ENCODE measurements at places on chromosomes 3 and 15.

DNA sequence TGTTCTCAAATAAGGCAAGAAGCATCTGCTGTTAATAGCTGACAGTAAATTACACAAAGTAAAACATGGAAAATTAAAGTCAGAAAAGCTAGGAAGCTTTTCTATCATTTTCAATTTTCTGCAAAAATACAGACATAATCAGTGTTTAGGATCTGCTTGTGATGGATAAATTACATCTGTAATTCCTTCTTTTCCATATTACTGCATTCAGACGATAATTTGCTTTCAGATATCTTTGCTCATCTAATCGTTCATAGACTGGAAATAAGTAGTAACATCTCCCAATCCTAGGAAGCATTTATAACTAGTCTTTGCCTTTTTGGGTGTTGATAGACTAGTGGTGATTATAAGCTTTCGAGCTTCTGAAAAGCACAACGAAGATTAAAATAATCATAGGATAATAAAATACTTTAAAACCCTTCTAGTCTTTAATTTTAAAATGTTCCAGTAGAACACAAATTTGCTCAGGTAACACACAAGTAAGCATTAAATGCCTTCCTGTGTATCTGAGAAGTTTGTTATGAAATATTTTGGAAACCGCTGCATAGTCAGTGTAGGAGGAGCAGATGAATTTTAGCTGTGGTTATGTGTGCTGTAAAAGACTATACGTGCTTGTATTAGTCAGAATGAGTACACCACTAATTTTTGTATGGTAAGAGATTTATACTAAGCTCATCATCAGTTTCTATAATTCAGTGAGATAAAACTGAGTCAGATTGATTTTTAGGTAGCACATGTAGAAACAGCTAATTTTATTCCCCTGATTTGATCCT is 41.0 kb downstream of the MBNL1 start:
- no peak for DNase-seq

DNA sequence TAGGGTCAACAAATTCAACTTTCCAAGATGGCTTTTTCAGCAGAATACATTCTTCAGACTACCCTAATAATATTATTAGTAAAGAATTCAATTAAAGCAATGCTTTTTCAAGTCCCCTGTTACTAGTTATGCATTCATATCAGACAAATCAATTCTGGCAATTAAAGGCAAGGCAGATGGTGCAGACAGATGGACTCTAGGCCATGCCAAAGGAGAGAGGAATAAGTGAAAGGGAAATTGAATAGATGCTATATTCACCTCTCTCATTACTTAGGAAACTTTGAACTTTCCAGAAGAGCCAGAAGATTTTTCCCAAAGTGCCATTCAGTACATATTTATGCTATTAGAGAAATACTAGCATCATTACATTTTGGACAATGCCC is 487.7 kb upstream of the RASGRP1 start:
- no peak for DNase-seq

GRCh38 chr3:150975992-150976368 is 3.5 kb upstream of the CLRN1 start:
- no peak for DNase-seq

DNA sequence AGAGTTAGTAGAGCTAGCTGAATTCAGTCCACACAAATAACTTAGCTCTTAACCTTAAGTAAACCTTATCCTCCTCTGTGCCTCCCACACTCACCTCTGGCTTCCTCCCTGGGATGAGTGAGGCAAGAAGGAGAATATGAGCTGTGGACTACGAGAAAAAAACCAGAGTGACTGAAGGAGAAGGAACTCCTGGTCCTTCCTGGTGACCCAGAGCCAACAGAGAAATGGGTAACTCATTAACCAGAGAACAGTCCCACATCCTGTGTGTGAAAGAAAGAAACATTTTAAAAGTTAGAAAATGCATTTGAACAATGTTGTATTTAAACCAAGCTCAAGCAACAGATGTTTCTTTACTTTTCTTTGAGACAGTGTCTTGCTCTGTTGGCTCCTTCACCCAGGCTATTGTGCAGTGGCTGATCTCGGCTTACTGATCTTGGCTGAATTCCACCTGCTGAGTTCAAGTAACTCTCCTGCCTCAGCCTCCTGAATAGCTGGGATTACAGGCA is 27.5 kb upstream of the FAM81A start:
- DNase-seq, result peak; percentile 55

DNA sequence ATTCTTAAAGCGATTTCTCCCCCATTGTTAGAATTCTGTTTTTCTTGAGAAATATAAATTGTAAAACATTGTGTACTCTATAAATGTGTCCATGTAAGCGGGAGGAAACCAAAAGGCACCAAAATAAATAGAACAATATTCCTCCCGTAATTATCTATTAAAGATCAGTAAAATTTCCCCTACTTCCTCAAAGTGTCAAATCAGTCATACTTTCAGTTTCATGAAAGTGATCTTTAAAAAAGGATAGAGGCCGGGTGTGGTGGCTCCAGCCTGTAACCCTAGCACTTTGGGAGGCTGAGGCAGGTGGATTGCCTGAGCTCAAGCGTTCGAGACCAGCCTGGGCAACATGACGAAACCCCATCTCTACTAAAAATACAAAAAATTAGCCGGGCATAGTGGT is 278.9 kb downstream of the MECOM start:
- no peak for DNase-seq

DNA sequence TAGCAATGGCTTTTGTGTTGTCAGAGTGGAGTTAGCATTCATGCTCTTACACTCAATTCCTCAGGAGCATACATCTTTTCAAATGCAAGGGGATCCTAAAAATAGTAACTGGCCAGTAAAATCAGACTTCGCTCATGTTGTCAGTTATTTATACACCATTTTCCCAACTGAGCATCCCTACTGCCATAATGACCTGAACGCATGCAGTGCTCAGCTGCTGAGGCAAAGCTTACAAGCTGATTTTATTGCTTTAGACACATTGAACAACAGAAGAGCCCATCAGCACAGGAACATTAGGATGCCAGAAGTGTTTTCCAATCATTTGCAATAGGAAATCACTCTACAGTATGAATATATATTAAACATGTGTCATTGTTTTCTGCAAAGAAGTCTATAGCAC is 689.7 kb upstream of the BCHE start:
- DNase-seq, result no peak

DNA sequence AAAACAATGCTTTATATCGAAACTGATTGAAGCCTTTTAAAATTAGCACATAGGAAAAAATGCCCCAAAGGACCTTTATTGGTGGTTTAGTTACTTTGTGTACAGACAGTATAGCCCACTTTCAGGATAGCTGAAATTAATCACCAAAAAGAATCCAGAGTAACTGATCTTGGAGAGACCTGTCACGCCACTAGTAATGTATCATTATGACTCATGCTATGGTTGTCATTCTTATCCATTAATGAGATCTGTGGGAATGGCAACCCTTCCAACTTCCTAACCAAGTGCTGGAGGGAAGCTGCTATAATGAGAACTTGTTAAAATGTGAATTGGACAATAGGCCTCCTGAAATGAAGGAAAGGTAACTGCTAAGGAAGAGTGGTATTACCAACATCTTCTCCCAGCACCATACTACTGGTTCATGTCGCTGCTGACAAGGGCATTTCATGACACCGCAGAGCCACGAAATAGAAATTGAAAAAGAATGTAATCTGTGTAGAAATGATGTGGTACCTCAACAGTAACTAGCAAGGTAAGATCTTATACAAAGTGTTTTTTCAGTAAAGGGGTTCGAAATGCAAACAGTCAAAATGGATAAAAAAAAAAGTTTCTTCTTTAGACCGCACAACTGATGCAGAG is 7.1 kb upstream of the EMC4 start:
- no peak for DNase-seq

DNA sequence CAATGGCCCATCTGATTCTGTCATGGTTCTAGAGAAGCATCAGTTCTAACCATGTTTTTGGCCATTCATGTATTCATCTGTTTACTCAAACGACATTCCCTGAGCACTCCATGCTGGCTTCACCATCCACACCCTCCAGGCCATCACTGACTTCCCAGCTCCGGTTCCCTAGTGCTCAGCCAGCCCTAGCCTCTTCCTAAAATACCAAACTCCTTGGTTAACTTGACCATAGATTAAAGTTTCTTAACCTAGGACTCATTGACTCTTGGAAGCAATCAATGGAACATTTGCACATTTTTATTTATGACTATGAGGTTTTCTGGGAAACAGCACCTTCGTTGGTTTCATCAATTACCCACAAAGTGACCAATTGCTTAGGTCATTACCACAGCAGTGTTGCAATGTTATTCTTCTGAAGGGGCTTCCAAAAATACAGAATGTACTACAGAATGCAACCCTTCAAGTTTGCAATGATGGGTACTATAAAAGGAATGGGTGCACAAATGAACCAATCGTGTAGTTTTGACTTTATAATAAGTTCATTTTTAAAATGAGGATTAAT is 27.2 kb upstream of the SLC25A36 start:
- no peak for DNase-seq

DNA sequence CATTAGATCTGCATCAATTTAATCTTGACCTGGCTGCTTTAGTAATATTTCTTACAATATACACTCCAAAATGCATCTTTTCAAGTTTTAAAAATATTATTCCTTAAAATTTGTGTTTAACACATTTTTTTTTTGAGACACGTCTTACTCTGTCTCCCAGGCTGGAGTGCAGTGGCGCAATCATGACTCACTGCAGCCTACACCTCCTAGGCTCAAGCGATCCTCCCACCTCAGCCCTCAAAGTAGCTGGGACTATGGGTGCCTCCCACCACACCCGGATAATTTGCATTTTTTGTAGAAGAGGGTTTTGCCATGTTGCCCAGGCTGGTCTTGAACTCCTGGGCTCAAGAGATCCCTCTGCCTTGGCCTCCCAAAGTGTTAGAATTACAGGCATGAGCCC is 73.6 kb downstream of the ETV5 start:
- no peak for DNase-seq

DNA sequence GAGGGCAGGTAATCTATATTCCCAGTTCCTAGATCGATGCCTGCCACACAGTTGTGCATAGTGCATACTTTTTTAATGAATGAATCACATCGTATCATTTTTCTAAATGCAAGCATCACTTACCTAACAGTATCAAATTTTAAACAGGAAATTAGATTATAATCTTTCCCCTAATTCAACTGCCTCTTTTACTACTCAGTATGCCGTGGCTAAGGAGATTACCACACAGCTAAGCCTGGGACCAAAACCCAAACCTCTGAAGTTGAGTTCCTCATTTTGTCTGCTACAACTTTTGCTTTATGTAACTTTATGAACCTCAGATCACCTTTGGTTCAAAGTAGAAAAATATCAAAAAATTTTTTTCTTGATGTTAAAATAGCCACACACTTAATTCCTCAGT is 53.2 kb upstream of the FNDC3B start:
- DNase-seq, result no peak

DNA sequence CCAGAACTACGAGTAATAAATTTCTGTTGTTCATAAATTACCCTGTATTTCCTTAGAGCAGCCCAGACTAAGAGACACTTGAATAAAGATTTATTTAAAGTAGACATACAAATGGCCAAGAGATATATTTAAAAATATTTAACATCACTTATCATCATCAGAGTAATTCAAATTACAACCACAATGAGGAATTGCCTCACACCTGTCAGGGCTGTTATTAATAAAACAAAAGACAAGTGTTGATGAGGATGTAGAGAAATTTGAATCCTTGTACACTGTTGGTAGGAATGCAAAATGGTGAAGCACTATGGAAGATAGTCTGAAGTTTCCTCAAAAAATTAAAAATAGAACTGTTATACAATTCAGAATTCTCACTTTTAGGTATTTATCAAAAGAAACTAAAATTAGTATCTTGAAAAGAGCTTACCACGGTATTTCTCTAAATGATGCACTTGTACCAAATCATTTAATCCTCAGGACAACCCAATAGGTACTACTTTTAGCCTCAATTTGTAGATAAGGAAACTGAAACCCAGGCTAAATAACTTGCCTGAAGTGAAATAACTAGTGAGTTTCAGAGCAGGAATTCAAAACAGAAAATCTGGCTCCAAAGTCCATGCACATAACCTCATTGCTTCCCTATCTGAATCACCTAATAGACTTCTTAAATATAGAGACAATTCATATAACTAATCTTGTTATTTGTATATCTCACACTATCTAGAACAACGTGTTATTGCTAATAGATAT is 69.4 kb downstream of the ZBTB20 start:
- no peak for DNase-seq

- DNase-seq, result peak; percentile 21
These were observed 26.0 kb upstream of the VIPR1 start for GRCh38 chr3:42476225-42477125.

GRCh38 chr3:158802409-158803268 is 785 bp downstream of the MFSD1 start:
- no peak for DNase-seq

- DNase-seq, result no peak
These were observed 8.8 kb downstream of the TMEM40 start for GRCh38 chr3:12750223-12750622.

DNA sequence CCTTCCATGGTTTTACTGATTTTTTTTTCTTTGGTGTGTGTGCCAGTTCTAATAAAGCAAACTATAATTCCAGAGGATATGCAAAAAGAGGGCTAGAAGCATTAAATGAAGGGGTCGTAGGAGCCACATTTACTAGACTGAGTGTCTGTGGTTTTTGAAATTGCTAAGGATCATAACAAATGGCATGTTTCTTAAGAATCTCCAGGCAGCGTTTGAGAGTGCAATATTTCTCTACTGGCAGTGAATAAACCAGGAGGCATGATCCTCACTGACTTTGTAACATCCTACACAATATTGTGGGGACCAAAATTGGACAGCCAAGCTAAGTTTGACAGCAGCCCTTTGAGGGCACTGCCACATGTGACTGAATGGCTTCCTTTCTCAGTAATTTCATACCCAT is 115.9 kb upstream of the CCNL1 start:
- DNase-seq, result no peak

DNA sequence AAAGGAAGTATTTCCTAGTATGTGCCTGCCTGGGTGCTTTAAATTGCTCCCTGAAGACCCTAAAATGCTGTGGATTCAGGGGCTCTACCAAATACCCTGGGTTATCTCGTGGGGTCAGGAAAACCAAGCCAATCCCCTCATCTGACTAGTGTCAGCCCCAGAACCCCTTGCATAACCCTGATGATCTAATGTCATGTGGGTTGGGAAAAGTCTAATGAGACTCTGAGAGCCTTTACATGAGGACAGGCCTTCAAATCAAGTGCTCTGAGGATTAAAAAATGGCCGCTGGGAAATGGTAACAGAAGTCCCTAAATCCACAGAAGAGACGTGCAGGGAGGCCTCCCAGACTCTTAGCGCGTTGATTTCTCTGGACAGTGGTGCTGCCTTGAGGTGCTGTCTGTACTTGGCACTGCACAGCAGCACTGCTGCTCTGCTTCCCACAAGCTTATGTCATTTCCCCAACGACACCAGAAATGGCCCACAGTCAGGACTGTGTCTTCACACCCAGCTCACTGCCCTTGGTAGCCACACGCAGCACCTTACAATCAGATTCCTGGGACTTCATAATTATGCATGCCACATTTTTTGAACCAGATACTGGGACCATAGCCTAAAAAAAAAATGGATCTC is 16.6 kb downstream of the EIF4E3 start:
- no peak for DNase-seq

- no peak for DNase-seq
These were observed 16.4 kb downstream of the PXYLP1 start for GRCh38 chr3:141248064-141248463.
